ENCODE measurements at places on chromosomes 7 and 10. TPM values are rescaled to one million over a fixed set of nuclear protein-coding genes. Genes with fewer than 3 reads are reported as not detected.

DNA sequence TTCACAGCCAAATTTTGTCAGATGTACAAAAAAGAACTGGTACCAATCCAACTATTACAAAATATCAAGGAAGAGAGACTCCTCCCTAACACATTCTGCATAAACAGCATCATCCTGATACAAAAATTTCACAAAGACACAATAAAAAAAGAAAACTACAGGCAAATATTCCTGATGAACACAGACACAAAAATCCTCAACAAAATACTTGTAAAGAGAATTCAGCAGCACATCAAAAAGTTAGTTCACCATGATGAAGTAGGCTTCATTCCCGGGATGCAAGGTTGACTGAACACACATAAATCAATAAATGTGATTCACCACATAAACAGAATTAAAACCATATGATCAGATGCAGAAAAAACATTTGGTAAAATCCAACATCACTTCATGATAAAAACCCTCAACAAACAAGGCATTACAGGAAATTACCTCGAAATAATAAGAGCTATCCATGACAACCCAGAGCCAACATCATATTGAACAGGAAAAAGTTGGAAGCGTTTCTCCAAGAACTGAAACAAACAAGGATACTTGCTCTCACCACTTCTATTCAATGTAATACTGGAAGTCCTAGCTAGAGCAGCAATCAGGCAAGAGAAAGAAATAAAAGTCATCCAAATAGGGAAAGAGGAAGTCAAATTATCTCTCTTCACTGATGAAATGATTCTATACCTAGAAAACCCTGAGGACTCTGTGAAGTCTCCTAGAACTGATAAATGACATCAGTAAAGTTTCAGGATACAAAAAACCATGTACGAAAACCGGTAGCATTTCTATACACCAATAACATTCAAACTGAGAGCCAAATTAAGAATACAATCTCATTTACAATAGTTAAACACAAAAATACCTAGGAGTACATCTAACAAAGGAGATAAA lies 223.1 kb downstream of the REEP3 start:
- DNase-seq, result no peak

FAM25G gene
- total RNA-seq, result not detected

- DNase-seq, result no peak
Observed at GRCh38 chr7:111475959-111476358, 86.3 kb downstream of the IMMP2L start.

GRCh38 chr7:92735707-92736106 lies 100.7 kb downstream of the CDK6 start:
- DNase-seq, result no peak

DNA sequence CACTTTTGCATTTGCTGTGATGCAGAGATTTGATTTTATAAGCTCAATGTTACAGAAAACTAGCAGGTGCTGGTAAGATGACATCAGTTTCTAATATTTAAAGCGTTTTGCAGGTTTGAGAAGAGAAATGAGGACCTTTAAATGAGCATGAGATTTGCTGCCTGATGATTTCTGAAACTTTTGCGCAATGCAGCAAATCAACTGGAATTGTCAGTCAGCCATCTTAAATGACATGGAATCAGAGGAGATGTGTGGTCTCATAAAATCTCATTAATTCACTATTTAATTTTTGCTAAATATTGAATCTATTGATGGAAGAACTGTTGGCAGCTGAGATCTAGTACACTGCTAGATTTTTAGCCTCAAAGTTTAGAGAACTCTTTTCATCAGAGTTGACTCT lies 3.9 kb downstream of the RBM17 start:
- no peak for DNase-seq

DNA sequence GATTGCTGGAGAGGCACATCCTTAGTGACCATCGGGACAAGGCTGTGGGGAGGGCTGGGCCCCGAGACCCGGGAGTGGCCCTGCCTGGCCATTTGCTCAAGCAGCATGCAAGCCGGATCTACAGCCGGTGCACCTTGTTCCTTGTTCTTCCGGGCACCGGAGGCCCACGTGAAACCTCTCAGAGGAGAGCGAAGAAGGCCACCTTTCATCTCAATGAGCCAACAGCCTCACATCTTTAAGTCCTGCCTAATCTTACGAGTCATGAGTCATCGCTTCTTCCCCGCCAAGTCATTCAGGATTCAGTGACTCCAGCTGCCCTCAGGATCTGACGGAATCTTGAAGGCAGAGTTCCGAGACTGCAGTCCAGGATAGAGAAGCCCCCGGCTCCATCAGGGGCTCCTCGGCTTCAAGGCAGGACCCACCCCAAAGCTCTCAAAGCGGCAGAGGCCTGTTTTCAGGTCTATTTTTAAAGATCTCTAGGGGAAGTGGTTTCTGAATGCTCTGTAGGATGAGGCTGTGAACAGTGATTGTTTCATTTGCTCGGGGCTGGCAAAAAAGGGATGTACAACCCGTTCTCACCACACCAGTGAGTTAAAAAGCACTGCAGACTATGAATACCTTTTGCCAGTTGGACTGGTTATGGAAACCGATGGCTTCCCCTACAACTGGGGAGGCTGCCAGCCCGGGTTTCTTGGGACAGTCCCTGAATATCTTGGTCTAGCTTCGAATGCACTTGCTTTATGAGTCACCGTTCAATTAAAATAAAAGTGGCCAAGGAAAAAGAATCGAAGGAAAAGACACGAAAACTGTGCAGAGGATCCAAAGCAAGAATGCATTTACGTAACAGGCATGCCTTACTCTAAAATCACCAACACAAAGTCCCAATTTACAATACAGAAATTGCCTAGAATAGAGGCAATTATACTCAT lies 57.2 kb upstream of the ECHDC3 start:
- DNase-seq, result peak; percentile 77

SYT15B gene
- not detected for total RNA-seq

Measured in pulmonary artery endothelial cell (primary cell).